ENCODE measurements at places on chromosomes 6 and 20. TPM values are rescaled to one million over a fixed set of nuclear protein-coding genes. Genes with fewer than 3 reads are reported as not detected.

The SAPCD1 gene
- polyA plus RNA-seq, result 8.7 TPM

The SFTA2 gene
- 3.6 TPM for polyA plus RNA-seq

DNA sequence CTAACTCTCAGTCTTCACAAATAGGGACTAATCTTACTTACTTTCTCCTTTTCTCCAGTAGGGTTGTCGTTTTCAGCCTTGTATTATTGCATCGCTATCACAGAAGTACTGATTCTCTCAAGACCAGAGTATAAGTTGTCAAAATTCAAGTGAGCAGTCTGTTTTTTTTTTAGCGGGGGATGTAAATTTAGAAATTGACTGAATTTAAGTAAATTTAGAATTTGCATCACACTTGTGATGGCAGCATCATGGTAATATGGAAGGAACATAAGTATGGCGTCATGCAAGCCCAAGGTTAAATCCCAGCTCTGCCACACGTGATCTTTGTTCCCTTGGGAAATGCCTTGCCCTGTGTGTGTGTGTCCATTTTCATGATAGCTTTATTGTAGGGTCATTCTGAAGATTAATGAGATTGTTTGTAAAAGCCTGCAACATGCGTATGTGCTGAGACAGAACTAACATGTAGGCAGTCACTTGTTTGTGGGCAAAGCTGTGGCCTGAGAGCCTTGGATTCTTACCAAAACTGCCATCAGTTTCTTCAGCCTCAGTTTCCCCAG is 52.8 kb upstream of the VSTM2L start:
- H3K27me3 ChIP-seq, result no peaks in the 10 kb centered on the region
- no peak overlapping the region for H3K27ac ChIP-seq
- no peak overlapping the region for H3K4me3 ChIP-seq
- DNase-seq, result no peak

GRCh38 chr6:32979720-32980487 is 11.5 kb downstream of the BRD2 start:
- DNase-seq, result no peak
- H3K27me3 ChIP-seq, result no peaks in the 10 kb centered on the region
- peaks cover 52% of the 10 kb centered on the region for H3K4me1 ChIP-seq
- H3K36me3 ChIP-seq, result peaks cover 55% of the 10 kb centered on the region
- no peak overlapping the region for H3K4me3 ChIP-seq

GRCh38 chr6:125904871-125905270 is 51.7 kb upstream of the HINT3 start:
- H3K36me3 ChIP-seq, result no peaks in the 10 kb centered on the region
- H3K4me3 ChIP-seq, result no peak overlapping the region
- H3K27ac ChIP-seq, result no peak overlapping the region
- no peaks in the 10 kb centered on the region for H3K27me3 ChIP-seq
- no peaks in the 10 kb centered on the region for H3K4me1 ChIP-seq
- no peak for DNase-seq

DNA sequence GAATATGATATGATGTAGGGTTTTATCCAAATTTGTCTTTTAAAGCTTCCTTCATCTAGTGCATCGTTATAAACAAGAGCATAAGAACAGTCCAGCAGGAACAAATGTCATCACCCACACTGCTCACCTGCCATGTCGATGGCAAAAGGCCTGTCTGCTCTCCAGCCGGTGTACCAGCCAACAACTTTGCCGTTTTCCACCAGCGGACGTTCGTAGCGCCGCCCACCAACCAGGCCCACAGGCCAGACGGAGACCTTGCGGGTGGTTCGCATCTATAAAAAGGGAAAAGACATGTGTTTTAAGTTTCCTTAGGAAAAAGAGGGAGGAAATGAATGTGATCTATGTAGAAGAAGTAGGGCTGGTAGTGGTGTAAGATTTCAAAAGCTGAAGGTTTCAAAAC is 62.9 kb downstream of the B3GAT2 start:
- no peaks in the 10 kb centered on the region for H3K27me3 ChIP-seq
- no peaks in the 10 kb centered on the region for H3K4me1 ChIP-seq
- H3K4me3 ChIP-seq, result no peak overlapping the region

The HTR1B gene
- not detected for polyA plus RNA-seq

The SYCP2L gene
- polyA plus RNA-seq, result not detected

The PRICKLE4 gene
- polyA plus RNA-seq, result not detected

DNA sequence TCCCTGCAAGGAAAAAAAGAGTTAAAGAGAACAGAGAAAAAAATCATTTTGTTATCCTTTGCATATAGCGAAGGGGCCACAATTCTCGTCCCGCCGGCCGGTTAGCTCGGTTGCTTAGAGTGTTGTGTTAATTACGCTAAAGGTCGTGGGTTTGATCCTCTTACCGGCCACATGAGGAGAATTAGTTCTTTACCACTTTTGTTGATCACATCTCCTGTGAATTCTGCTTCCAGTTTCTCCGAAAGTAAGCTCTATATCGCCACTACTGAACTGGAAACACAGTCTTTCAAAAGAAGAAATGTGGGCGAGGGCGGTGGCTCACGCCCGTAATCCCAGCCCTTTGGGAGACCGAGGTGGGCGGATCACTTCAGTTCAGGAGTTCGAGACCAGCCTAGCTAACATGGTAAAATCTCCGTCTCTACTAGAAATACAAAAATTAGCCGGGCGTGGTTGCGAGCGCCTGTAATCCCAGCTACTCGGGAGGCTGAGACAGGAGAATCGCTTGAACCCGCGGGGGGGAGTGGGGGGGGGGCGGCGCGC is 13.4 kb downstream of the PRSS16 start:
- H3K36me3 ChIP-seq, result no peaks in the 10 kb centered on the region
- no peak for DNase-seq
- no peak overlapping the region for H3K27ac ChIP-seq
- H3K4me3 ChIP-seq, result no peak overlapping the region
- peaks cover 18% of the 10 kb centered on the region for H3K27me3 ChIP-seq

GRCh38 chr6:134849920-134850447 is 99.9 kb downstream of the ALDH8A1 start:
- H3K4me3 ChIP-seq, result no peak overlapping the region
- no peaks in the 10 kb centered on the region for H3K4me1 ChIP-seq
- DNase-seq, result no peak
- no peaks in the 10 kb centered on the region for H3K27me3 ChIP-seq
- no peaks in the 10 kb centered on the region for H3K36me3 ChIP-seq
- H3K27ac ChIP-seq, result no peak overlapping the region

The ULBP1 gene
- polyA plus RNA-seq, result not detected

The TNFRSF21 gene
- polyA plus RNA-seq, result 26.4 TPM

- no peaks in the 10 kb centered on the region for H3K36me3 ChIP-seq
- DNase-seq, result peak; percentile 74
- H3K27ac ChIP-seq, result no peak overlapping the region
These were observed 41.1 kb upstream of the TMEM170B start for GRCh38 chr6:11496152-11497060.

- H3K4me3 ChIP-seq, result no peak overlapping the region
- no peak overlapping the region for H3K27ac ChIP-seq
- no peak for DNase-seq
These were observed 37.6 kb upstream of the CST5 start for GRCh38 chr20:23917024-23917725.

GRCh38 chr20:43138061-43138770 is 51.5 kb downstream of the PTPRT start:
- H3K4me3 ChIP-seq, result no peak overlapping the region
- DNase-seq, result no peak
- no peaks in the 10 kb centered on the region for H3K4me1 ChIP-seq
- H3K27me3 ChIP-seq, result no peaks in the 10 kb centered on the region
- H3K27ac ChIP-seq, result no peak overlapping the region
- no peaks in the 10 kb centered on the region for H3K36me3 ChIP-seq

DNA sequence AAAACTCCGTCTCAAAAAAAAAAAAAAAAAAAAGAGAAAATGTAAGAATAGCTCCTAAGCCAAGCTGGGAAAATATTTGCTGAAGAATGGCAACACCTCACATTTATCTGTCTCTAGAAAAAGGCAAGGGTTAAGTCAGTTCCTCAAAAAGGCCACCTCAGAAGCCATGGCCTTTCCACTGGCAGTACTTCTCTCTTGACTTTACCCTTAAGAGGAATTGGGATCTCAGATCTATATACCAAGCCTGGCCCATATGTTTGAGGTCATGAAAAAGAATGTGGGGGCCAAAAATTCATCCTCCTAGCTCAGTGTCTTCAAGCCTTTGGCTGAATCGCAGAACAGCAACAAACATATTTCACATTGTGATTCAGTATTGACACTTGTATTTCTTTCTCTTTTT is 10.9 kb upstream of the NCOA3 start:
- no peaks in the 10 kb centered on the region for H3K27me3 ChIP-seq
- H3K36me3 ChIP-seq, result no peaks in the 10 kb centered on the region
- no peak for DNase-seq
- H3K4me3 ChIP-seq, result no peak overlapping the region
- peaks cover 21% of the 10 kb centered on the region for H3K4me1 ChIP-seq
- H3K27ac ChIP-seq, result no peak overlapping the region

The UBE2V1 gene
- polyA plus RNA-seq, result 80.4 TPM

DNA sequence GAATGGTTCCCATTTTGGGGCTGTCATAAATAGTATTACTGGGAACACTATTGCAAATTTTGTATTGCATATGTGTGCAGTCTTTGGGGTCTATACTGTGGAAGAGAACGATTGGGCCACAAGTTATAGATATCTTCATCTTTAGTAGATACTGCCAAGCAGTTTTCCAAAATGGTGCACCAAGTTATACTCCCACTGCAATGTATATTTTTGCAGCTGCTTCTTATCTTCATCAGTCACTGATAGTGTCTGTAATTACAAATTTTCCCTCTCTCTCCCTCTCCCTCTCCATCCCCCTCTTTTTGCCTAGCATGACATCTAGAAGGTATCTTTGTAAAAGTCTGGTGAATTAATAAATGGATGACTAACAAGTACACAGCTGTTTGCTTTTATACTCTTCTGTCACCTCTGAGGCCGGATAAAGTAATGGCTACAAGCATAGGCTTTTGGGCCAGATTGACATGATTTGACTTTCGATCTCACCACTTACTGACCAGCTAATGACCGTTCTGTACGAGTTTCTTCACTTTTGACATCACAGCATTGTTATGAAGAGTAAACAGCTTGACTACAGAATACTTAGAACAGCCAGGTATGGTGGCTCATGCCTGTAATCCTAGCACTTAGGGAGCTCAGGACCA is 113.3 kb upstream of the SLC2A12 start:
- DNase-seq, result no peak
- H3K27ac ChIP-seq, result no peak overlapping the region
- H3K36me3 ChIP-seq, result no peaks in the 10 kb centered on the region
- no peak overlapping the region for H3K4me3 ChIP-seq
- no peaks in the 10 kb centered on the region for H3K4me1 ChIP-seq
- no peaks in the 10 kb centered on the region for H3K27me3 ChIP-seq

The FABP7 gene
- polyA plus RNA-seq, result not detected

DNA sequence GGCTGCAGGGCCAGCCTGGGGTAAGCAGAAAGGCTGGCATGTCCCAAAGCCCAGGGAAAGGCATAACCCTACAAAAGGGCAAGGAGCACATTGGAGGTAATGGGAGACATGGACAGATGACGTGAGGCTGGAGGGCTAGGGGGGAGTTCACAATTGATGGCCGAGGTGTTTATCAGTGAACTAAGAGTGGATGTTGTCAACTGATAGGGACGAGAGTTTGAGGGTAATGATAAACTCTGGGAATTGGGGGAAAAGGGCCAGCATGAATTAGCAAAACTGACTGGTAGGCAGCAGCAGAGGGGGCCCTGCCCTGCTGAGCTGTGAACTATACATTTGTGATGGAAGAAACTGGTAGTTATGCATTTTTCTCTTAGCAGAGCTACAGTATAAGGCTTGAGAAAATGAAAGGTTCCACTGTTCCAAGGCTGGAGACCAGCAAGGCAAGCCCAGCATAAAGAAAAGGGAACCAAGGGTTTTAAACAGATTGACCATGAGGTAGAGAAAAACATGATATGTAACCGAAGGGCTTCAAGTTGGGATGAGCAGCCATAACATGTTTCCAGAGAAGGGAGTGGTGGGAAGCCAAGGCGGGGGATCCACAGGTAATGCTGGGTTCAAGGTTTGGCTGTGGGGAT is 98.1 kb upstream of the MLN start:
- H3K27ac ChIP-seq, result no peak overlapping the region
- H3K36me3 ChIP-seq, result no peaks in the 10 kb centered on the region
- no peak overlapping the region for H3K4me3 ChIP-seq
- no peak for DNase-seq

GRCh38 chr6:68975816-68976215 is 340.7 kb downstream of the ADGRB3 start:
- H3K27me3 ChIP-seq, result no peaks in the 10 kb centered on the region
- no peak overlapping the region for H3K4me3 ChIP-seq
- H3K4me1 ChIP-seq, result no peaks in the 10 kb centered on the region
- DNase-seq, result no peak

DNA sequence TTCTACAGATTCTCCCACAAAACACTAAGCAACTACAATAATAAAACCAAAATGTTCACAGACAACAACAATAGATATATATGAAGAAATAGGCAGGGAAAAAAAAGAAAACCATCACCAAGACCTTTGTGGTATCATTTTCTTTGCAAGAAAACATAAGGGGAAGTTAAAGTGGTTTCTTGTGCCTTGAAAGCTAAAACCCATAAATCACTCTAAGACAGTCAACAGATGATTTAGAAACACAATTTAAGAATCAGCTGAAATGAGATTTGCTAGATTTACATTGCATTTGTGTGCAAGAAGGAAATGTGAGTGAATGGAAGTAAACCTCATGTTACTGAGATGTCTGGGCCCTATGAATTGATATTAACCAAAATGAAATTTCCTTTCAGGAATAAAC is 1265.4 kb upstream of the GJE1 start:
- no peaks in the 10 kb centered on the region for H3K36me3 ChIP-seq
- H3K27me3 ChIP-seq, result no peaks in the 10 kb centered on the region
- no peak overlapping the region for H3K27ac ChIP-seq
- H3K4me3 ChIP-seq, result no peak overlapping the region
- no peaks in the 10 kb centered on the region for H3K4me1 ChIP-seq

DNA sequence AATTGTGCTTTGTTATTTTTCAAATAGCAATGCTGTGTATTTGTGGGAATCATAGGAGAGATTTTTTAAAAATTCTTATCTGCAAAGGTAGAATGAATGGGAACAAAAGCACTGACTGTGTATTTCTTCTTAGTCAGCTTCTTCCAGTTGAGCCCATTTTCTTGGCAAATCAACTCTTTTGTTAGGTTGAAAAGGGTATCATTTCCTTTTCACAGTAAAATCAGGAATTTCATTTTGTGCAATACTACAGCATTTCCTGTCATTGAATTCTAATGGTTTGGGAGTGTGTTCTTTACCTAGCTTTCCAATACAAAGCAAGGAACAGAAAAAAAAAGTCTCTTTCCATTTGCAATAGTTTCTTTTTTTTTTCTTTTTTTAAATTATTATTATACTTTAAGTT is 19.0 kb upstream of the EXOC2 start:
- no peak overlapping the region for H3K4me3 ChIP-seq
- peak overlapping the region; percentile 92 for H3K27ac ChIP-seq
- DNase-seq, result no peak
- no peaks in the 10 kb centered on the region for H3K36me3 ChIP-seq
- no peaks in the 10 kb centered on the region for H3K27me3 ChIP-seq
- H3K4me1 ChIP-seq, result no peaks in the 10 kb centered on the region

GRCh38 chr6:143166247-143166695 is 105.6 kb downstream of the AIG1 start:
- H3K36me3 ChIP-seq, result no peaks in the 10 kb centered on the region
- no peaks in the 10 kb centered on the region for H3K4me1 ChIP-seq
- no peak overlapping the region for H3K4me3 ChIP-seq
